ENCODE measurements at places on chromosomes 3 and 15.

DNA sequence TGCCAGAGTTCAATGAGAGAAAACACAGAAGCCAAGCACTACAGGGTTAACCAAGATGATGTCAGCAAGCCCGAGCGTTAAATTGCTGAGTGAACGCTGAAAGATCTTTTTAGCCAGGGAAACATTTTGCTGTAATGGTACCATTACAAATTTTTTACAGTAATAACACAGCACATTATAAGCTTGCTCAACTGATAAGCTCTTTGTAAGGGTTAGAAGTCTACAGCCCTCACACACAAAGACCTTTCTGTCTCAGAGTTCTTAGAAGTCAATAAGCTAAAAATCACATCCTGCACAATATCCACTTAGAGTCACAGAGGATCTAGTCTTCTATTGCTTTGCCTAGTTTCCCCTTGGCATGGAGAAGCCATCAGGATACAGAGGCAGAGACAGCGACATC lies 29.9 kb downstream of the CHSY1 start:
- no peak for DNase-seq

DNA sequence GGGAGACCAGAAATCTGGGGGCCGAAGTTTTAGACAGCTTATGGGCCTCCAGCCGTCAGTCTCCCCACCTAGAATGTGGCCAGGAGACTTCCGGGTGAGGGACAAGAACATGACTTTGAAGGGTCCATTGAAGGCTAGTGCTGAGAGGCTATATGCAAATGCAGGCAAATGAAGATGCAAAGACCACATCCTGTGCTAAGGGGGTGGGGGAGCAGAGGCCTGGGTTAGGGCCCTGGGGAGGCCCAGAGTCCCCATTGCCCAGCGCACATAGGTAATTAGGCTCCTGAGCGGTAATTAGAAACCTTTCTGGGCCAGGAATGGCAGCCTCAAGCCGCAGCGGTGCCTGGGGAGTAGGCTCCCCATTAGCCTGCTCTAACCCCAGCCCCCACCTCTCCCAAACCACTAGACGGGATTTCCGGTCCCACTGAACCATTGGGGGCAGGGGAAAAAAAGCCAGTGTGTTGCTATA lies 6.8 kb downstream of the CSK start:
- DNase-seq = no peak

GRCh38 chr3:128804017-128804810 lies 75.2 kb upstream of the ACAD9 start:
- no peak for DNase-seq

GRCh38 chr3:2485027-2485375 lies 386.3 kb downstream of the CNTN4 start:
- DNase-seq = no peak

DNA sequence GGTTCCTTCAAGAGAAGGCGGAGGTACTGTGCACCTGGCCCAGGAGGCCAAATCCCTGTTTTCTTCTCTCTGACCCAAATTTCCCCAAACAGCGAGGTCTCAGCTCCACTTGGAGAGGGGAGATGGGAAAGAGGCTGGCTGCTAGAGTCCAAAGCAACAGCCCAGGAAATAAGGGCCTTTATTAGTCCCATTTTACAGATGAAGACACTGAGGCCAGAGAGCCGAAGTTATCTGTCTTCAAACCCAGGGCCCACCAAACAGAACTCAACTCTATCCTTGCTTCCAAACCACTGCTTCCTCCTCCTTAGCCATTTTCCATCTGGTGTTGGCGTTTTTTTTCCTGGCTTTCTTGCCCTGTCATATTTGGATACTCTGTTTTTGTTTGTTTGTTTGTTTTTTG lies 22.0 kb upstream of the FLNB start:
- no peak for DNase-seq

GRCh38 chr3:182716114-182716688 lies 77.1 kb upstream of the ATP11B start:
- DNase-seq = no peak

DNA sequence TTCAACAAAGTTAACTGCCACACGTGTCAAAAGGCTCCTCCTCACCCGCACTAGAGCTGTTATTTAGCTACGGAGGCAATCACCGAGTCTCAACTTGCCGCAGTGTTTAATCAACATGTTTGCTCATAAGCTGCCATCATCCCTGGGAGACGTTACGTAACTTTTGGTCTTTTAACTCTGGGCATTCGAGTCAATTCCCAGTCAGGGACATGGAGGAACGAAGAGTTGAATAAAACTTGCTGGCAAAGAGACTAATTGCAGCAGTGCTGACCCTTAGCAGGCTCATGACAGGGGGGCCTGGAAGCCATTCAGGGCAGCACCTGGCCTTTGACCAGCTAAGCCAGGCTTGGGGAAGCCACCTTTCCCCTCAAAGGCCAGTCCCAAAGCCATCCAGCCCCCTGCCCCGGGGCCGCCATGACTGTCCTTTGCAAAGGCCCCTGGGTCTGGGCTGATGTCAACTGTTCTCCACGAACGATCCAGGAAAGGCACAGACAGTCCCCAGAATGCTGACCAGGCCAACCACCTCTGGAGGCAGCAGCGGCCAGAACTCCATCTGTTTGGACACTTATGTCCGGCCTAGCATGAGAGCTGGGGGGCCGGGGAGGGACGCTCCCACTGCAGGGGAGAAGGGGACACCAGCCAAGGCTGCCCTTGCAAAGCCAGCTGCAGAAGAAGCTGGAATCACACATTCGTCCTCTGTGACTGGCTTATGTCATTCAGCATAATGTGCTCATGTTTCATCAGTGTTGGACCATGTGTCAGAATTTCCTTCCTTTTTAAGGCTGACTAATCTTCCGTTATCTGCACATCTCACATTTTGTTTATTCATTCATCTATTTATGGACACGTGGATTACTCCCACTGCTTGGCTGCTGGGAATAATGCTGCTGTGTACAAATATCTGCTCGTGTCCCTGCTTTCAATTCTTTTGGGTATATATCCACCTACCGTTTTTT lies 43.7 kb downstream of the PCSK6 start:
- no peak for DNase-seq

- no peak for DNase-seq
Measured at GRCh38 chr3:6220447-6220846, 640.5 kb upstream of the GRM7 start.

GRCh38 chr3:50342813-50343633 lies 2.4 kb upstream of the RASSF1 start:
- DNase-seq = no peak

GRCh38 chr15:92984161-92984560 lies 84.0 kb downstream of the CHD2 start:
- no peak for DNase-seq

- no peak for DNase-seq
Measured at GRCh38 chr3:106268696-106269095, 399.9 kb upstream of the CBLB start.

DNA sequence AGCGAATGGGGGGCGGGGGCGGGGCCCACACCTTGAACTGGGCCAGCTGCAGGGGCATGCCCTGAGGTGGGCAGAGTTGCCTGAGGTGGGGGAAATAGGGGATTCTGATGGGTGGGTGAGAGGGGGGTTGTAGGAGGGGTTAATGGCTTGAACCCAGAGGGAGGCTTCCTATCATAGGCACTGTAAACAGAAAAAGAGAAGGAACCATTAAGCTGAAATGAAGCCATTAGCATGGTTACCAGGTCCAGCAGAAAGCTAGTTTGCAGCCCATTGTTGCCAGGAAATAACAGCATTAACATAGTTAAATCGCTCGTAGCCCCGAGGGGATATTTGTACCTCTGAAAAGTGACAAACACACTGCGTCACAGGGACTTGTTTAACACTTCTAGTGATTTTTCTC lies 29.0 kb downstream of the ETV5 start:
- DNase-seq = no peak

DNA sequence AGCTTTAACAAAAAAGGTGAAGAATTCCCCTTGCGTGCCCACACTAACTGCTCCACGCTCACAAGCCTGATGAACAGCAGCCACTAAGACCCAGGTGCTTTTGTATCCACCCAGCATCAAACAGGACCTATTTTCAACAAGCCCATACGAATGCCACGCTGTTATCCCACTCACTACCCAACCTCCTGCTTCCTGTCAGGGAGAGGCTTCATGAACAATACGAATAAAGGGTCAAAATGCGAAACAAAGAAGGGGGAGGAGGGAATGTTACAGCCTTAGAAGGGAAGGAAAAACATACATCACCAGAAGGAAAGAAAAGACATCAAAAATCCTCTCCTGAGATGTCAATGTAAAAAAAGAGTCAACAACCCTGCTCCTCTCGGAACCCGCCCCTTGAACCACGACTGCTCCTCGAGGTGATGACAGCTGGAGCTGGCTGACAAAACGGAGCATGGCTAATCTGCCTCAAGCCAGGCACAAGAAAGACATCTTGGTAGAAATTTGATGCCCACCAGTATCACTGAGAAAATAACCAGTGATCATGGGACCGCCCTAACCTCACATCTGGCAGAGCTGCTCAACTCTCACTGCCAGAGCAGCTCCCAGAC lies 9.7 kb downstream of the ERC2 start:
- no peak for DNase-seq

- DNase-seq = no peak
Measured at GRCh38 chr15:50800715-50801114, 35.2 kb upstream of the SPPL2A start.

DNA sequence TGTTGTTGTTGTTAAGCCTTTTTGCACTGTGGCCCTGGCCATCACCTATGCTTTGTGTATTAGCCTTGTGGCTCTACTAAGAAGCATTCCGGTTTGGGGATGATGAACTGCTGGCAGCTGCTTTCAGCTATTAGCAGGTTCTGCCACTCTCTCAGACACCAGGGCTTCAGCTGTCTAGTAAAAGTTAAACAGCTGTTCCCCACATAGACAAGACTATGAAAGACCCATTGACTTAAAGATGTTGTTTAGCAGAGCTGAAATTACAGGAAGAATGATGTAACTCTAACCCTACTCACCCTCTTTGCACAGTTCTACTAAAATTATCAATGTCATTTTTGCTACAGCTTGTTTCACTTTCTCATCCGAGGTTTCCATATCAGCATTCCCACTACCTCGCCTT lies 131.2 kb upstream of the CGNL1 start:
- DNase-seq = no peak

DNA sequence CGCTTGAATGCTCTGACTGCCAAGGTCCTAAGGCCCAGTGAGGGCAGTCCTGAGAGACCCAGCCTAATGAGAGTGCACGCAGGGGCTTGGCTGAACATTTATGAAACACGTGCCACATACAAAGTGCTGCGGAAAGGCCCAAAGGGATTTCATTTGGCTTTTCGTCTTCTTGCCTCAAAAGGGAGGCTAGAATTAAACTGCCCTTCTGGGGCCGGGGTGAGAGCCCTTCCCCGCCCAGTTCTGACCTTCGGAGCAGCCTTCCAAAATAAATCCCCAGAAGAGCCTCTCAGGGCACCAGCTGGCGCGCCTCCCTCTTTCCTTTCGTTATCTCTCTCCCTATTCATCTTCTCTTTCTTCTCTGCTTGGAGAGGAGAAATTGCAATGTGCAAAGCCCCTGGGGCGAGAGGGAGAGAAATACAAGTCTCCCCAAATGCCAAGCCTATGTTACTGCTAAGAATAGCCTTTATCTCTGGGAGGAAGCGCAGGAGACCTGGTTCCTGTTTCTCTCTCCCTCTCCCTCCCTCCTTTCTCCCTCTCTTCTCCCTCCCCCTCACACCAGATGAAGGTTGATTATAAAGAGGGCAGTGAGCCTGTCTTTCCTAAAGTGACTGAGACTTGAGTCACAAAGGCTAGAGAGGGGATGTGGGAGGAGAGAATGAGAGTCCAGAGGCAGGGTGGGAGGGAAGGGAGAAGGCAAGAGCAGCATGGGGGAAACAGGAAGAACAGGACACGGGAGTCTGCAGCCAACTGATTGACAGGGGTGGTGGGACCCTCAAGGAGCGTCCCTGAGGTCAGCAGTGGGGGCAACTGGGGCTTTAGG lies 36.7 kb upstream of the NDUFB4 start:
- DNase-seq = no peak

- no peak for DNase-seq
Measured at GRCh38 chr15:94052711-94053110, 178.7 kb upstream of the MCTP2 start.

GRCh38 chr15:73746261-73746660 lies 6.9 kb downstream of the INSYN1 start:
- DNase-seq = no peak

GRCh38 chr15:63913336-63913735 lies 79.6 kb upstream of the HERC1 start:
- no peak for DNase-seq

DNA sequence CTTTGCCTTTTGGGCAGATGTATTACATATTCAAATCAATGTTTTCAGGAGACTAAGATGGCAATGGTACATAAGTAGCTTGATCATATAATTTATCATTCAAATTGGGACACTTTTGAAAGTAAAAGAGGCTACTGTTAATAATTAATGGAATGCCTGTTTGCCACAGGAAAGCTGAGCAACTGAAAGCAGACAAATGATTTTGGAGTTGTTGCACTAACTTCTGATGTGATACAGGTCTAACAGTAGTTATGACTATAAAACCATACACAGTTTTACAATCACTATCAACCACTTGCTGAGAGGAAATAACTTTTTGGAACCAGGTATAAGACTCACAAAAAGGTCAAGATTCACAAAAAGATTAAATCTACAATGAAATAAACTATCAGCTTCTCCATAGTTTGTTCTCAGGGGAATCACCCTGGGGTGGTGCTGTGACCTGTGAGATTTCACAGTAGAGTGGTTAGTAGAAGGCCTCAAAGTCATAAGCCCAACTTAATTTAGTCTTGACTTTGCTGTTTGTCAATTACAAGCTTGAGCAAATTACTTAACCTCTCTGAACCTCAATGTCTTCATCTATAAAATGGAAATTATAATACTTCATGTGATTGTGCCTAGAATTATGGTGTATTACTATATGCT lies 42.7 kb downstream of the HHLA2 start:
- DNase-seq = no peak

DNA sequence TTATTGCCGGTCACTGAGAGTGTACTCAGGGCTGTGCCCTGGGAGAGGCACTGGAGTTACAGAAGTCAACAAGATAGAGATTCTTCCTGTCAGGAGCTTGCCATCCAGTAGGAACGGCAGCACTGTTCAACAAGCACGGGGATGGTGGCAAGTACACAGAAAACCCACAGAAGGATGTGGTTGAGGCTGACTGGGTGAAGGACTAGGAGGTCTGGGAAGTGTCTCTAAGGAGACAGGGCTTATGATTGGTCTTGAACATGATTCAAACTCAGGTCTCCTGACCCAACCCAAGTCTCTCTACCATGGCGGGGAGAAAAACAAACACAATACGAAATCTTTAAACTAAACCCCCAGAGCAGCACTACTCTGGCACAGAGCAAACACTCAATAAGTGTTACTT lies 37.6 kb downstream of the ERICH6 start:
- no peak for DNase-seq

- DNase-seq = no peak
Measured at GRCh38 chr3:35718921-35719320, 79.6 kb downstream of the ARPP21 start.

- DNase-seq = no peak
Measured at GRCh38 chr3:81666502-81667121, 94.8 kb downstream of the GBE1 start.
